ENCODE measurements at places on chromosomes 11 and 22. TPM values are rescaled to one million over a fixed set of nuclear protein-coding genes. Genes with fewer than 3 reads are reported as not detected.
A peak's percentile ranks its signal among the peaks of the same experiment; 100 is the strongest.

DNA sequence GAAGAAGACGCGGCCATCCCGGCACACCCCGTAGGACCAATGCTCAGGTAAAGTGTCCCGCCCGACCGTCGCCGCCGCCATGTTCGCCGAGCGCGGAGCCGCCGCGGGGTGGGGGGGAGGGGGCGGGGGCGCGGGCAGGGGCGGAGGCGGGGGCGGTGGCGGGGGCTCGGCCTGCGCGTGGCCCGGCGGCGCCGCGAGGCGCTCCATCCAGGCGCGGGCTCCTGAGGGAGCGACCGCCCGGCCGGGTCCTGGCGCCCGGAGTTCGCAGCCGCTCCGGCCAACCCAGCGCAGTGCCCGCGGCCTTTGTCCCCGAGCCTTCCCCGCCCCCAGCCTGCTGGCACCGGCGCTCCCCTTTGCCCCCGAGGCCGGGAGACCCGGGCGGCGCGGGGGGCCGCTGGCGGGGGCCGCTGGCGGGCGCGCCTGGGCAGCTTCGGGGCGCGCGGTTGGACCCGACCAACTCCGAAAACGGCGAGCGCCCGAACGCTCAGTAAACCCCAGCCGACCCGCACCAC is at the start of gene PLEKHA7:
TSS of gene PLEKHA7 (minus strand) at position 94 of the 512 bp plus-strand sequence. CDS start at position 81, 13 bp downstream.
- DNase-seq = peak; percentile 33

GRCh38 chr11:83691451-83691950 is 405.3 kb upstream of the CCDC90B start:
- DNase-seq = no peak

DNA sequence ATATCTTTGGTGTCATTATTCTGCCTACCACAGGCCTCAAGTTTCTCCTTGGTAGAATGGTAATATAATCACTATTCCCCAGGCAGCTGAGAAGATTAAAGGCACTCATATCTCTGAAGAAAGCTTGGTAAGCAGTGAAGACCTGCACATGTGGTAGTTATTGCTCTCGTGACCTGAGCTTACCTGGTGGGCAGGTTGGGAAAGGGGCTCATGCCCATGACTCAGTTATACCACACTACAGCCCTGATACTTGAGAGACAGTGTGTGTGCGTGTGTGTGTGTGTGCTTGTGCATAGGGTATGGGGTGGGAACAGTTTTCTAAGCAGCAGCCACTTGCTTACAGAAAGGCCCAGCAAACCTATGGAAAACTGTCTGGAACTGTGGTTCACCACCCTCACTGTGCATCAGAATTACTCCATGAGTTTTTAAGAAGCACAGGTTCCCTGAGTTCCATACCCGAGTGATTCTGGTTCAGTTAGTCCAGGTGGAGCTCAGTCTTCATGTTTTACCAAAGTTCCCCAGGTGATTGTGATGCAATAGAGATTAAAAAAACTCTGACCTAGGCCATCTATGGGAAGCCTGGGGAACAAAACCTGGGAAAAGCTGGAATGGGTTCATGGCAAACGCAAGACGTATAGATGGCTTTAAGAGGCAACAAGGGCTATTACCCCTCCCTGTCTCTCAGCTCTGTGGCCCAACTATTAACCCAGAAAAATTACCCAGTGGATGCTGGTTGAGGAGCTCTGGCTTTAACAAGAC is 79.0 kb upstream of the ZBED5 start:
- no peak for DNase-seq

DNA sequence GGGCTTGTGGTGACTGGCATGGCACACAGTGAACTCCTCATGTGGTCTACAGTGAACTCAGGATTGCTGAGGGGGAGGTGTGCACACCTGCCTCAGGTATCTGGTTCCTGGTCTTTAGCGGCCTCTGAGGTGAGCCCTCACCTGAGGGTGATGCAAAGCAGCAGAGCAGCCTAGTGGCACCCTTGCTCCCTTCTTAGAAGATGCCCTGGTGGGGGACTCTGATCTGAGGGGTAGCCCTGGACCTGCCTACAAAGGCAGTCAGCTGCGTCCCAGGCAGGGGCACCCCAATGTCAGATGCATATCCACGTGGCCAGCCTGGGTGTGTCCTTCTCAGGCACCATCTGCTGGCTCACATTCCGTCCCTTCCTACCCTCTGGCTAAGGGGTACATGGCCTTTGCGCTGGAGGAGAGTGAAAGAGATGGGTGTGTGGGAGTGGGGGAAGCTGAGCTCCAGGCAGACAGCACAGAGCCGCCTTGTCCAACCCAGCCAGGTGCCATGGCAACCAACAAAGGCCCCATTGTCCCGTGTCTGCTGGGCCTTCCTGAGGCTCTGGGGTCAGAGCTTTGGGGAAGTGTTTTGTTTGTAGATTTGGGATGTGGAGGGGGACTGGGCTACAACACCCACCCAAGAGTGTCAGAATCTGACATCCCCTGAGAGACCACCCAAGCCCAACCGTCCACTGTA is 5.8 kb downstream of the PLEKHB1 start:
- peak; percentile 74 for DNase-seq

- DNase-seq = no peak
Observed at GRCh38 chr11:76410851-76411357, 29.8 kb downstream of the GVQW3 start.

DNA sequence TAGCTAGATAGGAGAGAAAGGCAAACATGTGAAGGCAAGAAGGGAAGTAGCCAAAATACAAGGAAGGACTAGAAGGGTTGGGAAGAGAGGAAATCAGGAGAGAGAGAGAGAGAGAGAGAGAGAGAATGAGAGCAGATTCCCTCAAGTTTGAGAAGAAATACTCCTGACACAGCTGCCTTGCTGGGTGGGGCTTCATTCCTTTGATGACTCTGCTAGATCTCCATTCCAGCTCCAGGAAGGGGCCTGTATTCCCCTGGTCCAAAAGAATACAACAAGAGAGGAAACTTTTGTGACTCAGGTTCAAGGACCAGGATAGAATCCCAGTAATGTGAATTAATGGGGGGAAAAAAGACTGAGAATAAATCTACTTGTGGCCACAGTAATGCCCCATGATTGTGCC is 62.9 kb upstream of the SPON1 start:
- no peak for DNase-seq

- no peak for DNase-seq
Observed at GRCh38 chr22:18068381-18068988, 9.3 kb upstream of the PEX26 start.

- DNase-seq = peak; percentile 55
Observed at GRCh38 chr11:128290106-128290840, 297.1 kb downstream of the ETS1 start.

DNA sequence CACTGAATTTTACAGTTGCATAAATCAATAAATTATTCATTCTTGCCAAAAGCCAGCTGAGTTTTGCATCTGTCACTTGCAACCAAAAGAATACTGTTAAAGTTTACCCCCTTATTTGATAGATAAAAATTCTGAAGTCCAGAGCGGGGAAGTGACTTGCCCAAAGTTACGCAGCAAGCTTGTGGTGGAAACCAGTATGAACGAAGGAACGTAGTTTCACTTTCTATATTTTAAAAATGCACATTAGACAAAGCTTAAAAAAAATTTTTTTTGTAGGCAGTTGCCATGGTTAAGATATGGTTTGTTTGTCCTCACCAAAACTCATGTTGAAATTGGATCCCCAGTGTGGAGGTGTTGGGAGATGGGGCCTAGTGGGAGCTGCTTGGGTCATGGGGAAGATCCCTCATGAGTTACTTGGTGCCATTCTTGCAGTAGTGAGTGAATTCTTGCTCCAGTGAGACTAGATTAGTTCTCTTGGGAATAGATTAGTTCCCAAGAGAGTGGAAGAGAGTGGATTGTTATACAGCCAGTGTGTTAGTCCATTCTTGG is 46.3 kb upstream of the SEZ6L start:
- no peak for DNase-seq

DNA sequence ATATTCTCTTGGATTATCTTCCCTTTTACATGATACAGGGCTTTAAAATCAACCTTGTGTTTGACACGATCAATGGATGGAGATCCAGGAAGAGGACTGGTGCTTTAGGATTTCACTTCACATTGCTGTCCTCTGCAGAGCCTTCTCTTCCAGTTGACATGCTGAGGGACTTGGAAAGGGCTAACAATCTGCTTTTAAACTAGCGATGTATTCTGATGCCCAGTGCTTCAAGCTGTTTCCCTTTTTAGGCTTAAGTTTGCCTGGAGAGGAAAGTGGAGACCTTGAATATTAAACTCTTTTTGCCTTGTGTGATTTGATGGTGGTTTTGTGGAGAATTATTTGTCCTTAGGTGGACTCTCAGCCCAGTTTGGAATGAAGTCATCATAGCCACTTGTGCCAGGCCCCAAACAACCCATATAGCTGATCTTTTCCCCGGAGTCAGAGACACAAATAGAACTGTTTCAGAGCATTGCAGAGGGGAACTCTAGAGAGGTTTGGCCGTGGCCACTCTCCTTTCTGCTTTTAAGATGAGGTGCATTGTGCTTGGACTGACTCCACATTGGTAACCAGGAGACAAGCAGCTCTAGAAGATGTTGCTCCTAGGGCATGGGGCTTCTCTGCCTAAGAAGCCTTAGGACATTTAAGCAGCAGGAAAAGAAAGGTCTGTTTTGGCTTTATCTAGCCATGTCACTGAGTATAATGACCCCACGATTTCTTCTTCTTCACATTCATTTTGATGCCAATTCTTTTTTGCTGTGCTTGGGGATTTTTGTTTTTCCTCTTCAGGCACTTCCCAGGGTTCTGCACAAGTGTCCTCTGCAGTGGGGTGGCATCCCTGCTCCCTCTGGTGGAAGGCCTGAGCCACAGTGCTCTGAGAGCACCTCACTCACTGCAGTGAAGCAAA is 152.8 kb downstream of the NCAM1 start:
- peak; percentile 28 for DNase-seq

- DNase-seq = no peak
Observed at GRCh38 chr11:116731821-116732220, 41.0 kb downstream of the BUD13 start.

GRCh38 chr22:29394931-29395581 is 6.7 kb upstream of the AP1B1 start:
- peak; percentile 71 for DNase-seq

DNA sequence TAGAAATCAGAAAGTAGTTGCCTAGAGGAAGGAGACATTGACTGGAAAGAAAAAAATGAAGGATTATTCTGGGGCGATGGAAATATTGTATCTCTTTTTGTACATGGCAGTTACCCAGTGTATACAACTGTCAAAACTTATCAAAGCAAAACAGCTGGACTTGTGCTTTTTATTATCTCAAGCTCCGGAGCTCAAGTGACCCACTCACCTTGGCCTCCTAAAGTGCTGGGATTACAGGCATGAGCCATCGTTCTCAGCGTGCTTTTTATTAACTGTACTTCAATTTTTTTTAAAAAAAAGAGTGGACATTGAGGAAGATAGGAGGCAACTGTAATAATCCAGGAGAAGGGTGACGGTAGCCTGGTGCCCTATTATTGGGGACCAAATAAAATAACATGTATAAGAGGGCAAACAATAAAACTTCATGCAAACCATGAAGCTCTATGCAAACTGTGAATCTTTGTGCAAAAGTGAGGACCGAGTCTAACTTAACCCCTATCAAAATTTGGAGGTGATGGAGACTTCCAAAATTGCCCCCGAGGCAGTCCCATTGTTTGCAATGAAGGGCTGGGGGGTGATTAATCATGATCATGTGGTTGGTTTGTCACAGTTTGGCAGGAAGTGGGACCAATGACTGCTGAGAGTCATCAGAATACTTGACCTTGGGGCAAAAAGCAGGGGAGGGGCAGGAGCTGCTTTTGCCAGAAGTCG is 23.5 kb downstream of the FZD4 start:
- no peak for DNase-seq

DNA sequence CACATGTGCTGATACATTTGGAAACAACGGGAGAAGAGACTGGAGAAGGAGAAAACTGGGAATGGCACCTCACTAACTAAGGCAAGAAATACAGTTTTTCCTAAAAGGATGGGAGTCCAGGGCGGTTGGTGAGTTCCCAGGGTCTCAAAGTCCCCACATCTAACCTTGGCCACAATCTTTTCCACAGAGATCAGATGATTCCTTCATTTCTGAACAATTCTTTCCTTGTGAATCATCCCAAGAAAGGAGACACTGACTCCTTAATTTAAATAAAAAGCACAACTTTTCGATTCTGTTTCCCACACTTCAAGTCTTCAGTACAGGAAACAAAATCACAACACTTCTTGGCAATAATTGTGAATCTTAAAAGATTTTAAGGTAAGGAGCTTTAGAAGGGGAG is 384.7 kb downstream of the DCDC1 start:
- no peak for DNase-seq

- peak; percentile 34 for DNase-seq
Observed at GRCh38 chr22:39292561-39293074, 26.8 kb downstream of the RPL3 start.

DNA sequence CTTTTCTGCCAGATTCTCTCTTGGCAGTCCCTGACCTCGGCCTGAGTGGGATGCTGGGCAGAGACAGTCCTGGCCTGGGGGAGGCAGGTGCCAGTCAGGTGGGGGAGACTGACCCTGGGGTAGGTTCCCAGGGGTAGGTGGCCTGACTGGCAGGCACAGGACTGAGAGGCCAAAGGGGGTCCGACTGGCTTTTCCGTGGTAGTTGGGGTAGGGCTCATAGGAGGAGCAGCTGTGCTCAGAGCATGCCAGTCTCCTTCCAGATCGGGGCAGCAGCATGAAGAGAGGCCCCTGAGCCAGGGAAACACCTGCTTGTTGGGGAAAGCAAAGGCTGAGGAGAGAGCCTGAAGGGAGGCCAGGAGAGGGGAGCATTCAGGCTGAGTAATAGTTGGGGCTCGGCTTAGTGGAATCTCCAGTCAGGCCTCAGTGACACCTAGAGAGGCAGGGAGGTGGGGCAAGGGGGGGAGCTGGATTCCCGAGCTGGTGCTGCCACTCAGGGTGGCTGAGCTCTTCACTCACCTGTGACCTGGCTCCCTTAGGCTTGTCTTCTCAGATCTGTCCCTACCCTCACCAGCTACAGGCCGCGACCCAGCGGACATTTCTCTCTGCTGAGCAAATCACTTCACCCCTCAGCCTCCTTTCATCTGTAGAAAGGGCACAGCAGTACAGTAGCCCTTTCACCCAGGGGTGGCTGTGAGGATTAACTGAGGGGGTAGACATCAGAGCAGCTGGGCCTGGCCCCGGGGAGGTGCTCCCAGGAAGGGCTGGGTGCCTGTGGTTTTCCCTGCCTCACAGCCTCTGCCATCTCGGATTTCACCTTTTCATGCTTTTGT is 26.2 kb downstream of the MCM5 start:
- DNase-seq = no peak

Gene KLHL35
- total RNA-seq = 9.4 TPM

Gene RFPL3
- not detected for total RNA-seq

Gene SLC37A2
- 1.2 TPM for total RNA-seq

Gene OR52N4
- total RNA-seq = not detected

Gene VWCE
- 42.0 TPM for total RNA-seq

Gene PNPLA5
- total RNA-seq = not detected

Gene CEP126
- total RNA-seq = 2.1 TPM

Gene AGBL2
- 2.4 TPM for total RNA-seq
